ENCODE measurements at places on chromosomes 6 and 20.
A peak's percentile ranks its signal among the peaks of the same experiment; 100 is the strongest.

DNA sequence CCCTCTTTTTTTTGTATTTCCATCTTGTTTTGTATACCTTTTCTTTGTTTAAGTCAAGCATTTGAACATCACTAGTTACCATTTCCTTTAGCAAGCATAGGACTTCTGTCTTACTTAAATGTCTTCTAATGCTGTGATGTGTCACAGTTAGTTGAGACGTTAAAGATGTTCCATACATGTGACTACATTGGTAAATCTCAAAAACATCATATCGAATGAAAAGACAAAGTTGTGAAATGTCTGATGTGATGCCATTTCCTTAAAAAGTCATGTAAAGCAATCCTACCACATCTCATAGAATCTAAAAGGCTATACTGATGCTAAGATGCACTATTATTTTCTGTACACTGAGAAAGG is 26.8 kb downstream of the SLC16A10 start:
- no peak for DNase-seq

DNA sequence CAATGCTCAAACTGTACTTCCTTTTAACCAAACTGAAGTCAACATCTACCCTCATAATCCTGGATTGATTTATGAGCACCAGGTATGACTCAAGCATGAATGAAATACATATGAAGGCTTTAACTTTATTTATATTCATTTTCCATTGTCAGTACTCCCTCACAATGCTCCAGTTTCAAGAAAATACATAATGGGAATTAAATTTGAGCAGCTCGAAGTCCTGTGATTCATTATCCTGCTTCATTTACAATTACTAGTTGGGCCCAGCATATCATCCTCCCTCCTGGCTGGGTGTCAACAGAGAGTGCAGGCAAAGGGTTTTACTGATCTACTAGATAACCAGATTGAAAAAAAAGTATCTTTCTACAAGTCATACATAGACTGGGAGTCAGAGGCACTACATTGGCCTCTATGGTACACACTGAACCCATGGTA is 10.1 kb downstream of the SAMHD1 start:
- DNase-seq, result no peak

- no peak for DNase-seq
Measured at GRCh38 chr6:4085332-4085700, 6.4 kb upstream of the FAM217A start.

- no peak for DNase-seq
Measured at GRCh38 chr6:134432036-134432435, 114.1 kb upstream of the SGK1 start.

- DNase-seq, result no peak
Measured at GRCh38 chr20:23205611-23206041, 119.5 kb upstream of the CD93 start.

- DNase-seq, result no peak
Measured at GRCh38 chr20:23156170-23156841, 70.2 kb upstream of the CD93 start.

GRCh38 chr6:142562865-142563264 is 261.1 kb downstream of the ADGRG6 start:
- no peak for DNase-seq

DNA sequence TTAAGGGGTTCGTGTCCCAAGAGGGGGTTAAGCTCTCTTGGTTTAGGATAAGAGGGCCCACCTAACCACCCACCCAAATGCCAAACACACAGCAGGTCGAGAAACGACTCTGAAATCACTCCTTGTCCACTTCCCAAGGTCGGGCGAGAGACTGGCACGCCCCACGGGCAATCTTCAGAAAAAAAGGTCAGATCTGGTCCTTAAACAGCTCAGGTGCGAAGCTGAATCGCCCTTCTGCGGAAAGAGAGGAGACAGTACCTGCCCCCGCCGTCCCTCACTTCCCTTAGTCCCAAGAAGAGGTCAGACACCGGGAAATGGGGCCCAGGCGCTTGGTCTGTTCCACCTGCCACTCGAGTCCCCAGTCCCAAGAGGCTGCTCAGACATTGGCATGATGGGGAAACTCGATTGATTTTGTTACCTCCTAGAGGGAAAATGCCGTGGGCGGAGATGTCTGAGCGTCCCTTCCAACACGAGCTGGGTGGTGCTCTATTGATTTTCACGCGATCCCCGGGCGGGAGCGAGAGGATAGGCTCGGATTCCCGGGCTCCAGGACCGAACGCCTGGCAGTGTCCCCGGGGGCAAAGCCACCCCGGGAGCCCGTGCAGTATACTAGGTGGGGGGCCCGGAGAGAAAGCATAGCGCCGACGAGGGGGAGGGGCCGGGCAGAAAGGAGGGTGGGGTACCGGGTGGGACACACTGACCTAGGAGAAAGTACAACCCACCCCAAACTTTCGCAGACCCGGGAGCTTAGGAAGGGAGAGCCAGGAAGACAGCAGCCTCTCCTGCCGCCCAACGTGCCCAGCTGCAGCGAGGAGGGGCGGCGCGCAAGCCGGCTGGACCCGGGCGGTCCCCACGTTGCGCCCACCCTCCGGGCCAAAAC is 1.1 kb upstream of the SAMD5 start:
- DNase-seq, result no peak

- peak; percentile 87 for DNase-seq
Measured at GRCh38 chr6:119482850-119483285, 133.3 kb upstream of the MAN1A1 start.

- DNase-seq, result no peak
Measured at GRCh38 chr6:17486680-17487079, 93.3 kb downstream of the CAP2 start.

DNA sequence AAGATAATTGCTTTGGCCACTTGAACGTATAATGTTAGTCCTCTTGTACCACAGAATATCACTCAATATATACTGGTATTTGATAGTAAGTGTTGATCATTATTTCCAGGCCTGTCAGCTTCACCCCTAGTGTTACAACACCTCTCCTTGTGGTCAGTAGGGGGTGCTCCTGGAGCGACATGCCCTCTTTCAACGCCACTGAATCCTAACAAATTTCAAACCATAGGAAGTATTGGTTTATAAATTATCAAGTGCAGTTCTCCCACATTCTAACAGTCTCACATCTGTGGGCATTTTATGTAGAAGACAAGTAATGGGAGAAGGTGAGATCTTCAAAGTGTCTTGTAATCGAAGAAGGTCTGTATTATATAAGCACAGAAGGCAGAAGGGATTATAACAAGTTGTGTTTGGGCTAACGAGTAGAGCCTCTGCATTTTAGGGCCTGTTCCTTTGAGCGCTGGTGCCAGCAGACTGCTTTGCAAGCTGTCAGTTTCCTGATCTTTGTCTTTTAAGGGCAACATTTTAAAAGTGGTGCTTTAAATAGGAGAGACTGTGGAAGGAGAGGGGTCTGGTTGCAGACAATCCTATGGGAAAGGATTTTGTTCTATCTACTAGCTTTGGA is 57.1 kb upstream of the CEP162 start:
- DNase-seq, result no peak

GRCh38 chr20:54140067-54140466 is 33.7 kb downstream of the CYP24A1 start:
- DNase-seq, result no peak

GRCh38 chr20:14866841-14867514 is 529.6 kb upstream of the FLRT3 start:
- no peak for DNase-seq

- no peak for DNase-seq
Measured at GRCh38 chr6:115882174-115882573, 178.5 kb downstream of the FRK start.

DNA sequence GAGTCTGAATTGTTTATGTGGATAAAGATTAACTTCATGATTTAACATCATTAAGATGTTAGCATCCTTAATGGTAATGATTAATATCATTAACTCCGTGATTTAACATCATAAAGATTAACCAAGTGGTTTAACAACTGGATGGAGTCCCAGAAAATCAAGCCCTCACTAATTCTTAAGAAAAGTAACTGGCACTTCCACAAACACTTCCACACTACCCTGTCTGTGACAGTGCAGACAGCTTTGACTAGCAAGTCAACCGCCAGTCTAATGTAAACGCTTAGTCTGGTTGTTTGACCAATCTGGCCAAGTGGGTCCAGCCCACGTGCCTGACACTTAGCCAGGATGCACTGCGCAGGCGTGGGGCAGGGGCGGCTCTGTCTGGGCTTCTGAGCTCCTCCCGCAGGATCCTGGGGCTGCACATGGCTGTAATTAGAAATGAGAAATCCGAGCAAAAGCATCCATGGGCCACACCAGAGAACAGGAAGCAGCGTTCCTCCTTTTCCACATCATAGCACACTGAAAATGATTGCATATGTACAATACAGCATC is 424.2 kb downstream of the FOXA2 start:
- no peak for DNase-seq

DNA sequence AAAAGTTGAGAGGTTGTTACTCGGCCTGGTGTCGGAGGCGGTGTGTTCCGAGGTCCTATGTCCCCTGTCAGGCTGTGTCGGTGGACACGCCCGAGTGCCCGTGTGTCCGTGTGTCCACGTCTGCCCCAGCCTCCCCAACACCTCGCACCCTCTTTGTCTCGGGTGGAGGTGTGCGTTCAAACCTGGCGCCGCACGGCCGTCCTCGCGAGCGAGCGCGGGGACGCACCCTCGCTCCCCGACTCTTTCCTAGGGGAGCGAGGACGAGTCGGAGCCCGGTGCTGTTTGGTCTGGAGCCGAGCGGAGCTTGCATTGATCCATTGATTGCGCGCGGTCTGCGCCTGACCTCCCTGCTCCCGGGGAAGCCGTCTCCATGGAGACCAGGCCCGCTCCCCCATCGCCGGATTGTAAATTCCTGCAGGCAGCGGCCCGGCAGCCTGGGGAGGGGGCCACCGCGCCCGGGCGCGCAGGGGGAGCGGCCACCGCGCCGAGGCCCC is 411 bp upstream of the SCUBE3 start:
- no peak for DNase-seq

DNA sequence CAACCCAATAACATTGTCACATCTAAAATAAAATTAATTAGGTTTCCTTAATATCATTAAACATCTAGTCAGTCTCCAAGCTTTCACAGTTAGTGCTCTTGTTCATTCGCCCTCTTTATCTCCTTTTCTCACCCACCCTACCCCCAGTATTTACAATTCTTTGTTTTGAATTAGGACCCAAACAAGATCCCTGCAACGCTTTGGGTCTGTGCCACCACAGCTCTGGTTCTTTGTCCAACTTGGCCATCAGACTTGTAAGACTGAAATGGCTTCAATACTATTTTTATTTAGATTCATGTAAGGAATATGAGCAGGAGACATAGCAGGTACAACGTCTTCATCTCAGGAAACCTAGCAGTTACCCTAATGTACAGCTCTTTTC is 276.5 kb downstream of the CDKAL1 start:
- no peak for DNase-seq

GRCh38 chr20:14710951-14711350 is 373.5 kb upstream of the FLRT3 start:
- no peak for DNase-seq

DNA sequence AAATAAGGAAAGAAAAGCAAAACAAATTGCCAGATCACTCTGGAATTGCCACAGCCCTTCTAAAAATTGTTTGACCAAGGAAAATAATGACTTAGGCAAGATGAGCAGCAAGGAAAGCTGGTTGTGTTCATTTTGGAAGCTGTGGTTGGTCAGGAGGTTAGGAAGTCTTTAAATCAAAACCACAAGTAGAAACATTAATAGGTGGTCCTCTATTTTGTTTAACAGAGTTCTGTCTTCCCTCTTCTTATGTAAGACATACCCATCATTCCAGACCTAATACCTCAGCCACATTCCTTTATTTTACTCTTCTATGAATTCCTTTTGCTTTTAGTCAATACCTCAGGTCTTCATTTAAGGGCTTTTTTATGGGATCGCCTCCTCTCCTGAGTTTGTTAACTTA is 422.2 kb upstream of the PLCB4 start:
- DNase-seq, result no peak

DNA sequence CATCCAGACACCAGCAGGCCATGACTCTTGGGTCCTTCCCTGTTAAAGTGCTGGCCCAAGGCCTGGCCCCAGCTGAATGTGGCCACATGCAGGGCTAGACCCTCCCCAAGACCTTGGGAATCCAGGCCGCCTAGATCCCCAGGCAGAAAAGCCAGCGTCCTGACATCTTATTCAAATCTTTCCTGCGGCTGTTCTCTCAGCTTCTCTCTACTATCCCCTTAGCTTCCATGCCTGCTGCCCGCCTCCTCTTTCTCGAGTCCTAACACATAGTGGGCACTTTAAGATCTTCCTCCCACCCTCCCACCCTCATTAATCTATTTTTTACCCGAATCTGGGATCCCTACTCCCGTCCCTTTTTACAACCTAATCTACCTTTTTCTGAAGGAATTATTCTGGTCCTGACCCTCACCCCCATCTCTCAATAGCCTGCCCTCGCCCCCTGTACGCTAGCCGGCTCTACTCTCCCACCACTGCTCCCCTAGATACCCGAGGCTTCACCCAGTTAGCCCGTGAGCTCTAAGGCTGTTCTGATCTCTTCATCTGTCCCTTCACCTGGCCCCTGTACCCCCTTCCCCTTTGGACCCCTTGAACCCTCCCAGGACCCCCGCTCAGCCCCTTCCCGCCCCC is at the start of gene CCHCR1:
TSS of gene CCHCR1 (minus strand) at position 290 of the 627 bp plus-strand sequence. CDS start at position 88, 202 bp downstream.
- no peak for DNase-seq

- no peak for DNase-seq
Measured at GRCh38 chr6:149212206-149212605, 105.3 kb upstream of the TAB2 start.

DNA sequence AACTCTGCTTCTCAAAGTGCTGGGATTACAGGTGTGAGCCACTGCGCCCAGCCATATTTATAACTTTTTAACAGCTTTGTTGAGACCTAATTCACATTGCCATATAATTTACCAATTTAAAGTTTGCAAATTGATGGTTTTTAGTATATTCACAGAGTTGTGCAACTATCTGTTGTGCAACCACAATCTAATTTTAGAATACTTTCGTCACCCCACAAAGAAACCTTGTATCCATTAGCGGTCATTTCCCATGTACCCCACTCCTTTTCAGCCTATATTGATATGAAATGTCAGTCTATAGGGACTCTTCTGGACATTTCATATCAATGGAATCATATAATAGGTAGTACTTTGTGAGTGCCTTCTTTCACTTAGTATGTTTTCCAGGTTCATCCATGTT is 55.8 kb downstream of the FOXO3 start:
- no peak for DNase-seq

Measured in hematopoietic multipotent progenitor cell treated with erythropoietin and hydrocortisone succinate and interleukin-3 and kit ligand, for 17 days (in vitro differentiated cells).